Stimulated activated CD4-positive, alpha-beta T cell treated with anti-CD3 and anti-CD28 coated beads, Interleukin-12 subunit alpha, Interleukin-12 subunit beta, amount 100 ng/mL, for 48 hours (primary cell): ENCODE measurements at places on chromosomes 5 and 9.

GRCh38 chr9:121201045-121201737 lies 478 bp downstream of the RAB14 start:
- DNase-seq, result peak; percentile 21

DNA sequence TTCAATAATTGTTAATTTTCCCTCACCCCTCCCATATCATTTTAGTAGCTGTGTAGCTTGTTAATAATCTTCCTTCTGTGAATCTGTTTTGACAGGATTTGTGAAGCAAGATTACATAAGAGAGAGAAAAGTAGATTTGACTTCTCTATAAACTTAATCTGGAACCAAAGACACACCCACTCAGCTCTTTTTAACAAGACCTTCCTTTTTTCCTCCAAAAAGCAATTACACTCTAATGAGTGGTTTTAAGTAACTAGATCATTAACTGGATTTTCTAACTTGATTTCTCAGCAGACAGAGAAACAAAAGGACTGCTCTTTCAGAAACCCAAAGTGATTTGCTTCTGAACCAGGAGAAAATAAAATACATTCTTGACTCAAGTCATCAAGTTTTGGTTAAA lies 21.9 kb downstream of the RFK start:
- DNase-seq, result no peak

DNA sequence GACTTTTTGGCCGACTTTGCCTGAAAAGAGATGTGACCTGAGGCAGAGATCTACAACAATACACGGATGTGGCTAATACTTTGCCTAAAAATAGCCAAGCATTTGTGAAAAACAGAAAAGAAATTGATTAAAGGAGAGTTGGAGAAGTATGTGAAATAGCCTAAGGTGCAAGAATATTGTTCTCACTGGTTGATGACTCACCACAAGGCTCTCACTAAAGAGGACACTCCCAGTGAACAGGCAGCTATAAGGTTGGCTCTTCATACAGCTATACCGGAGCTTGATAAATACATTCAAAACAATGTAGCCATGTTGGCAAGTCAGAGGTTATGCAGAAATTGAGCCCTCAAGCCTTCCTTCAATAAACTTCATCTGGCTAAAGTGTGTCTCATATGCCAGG lies 317.2 kb upstream of the GRAMD2B start:
- DNase-seq, result no peak

- no peak for DNase-seq
Observed at GRCh38 chr5:131460867-131461572, 174.0 kb downstream of the RAPGEF6 start.

DNA sequence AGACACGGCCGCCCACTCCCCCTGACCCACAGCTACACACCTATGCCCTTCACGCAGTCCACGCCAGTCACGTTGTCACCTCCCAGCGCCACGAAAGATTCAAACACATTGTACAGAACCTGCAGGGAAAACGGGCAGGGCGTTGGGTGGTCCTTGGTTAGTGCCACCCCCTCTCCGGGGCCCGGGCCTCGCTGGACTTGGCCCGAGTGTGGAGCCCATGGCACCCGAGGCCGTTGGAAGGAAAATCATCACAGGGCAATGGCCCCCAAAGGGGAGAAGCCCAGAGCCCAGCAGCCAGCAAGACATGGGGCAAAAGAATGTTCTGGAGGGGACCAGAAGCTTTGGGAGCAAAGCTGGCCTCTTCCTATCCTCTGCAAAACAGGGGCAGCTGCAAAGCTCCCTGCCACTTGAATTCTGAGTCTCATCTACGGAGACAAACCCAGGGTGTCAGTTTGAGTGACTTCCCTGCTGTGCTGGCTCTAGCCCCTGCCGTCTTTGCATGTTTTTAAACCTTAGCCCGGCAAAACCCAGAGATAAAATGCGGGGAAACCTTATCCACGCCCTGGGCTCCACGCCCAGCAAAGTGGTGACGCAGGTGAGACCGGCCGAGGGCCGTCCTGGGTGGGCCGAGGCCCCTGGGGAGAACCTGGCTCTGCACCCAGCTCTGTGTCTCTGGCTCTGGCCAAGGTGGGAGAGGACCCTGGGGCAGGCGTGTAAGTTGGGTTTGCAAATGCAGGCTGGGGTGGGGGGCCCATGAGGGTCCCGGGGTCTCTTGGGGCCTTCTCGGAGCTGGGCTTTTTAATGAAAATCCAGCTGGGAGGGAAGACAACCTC lies 38.9 kb downstream of the SLC9A3 start:
- DNase-seq, result no peak

DNA sequence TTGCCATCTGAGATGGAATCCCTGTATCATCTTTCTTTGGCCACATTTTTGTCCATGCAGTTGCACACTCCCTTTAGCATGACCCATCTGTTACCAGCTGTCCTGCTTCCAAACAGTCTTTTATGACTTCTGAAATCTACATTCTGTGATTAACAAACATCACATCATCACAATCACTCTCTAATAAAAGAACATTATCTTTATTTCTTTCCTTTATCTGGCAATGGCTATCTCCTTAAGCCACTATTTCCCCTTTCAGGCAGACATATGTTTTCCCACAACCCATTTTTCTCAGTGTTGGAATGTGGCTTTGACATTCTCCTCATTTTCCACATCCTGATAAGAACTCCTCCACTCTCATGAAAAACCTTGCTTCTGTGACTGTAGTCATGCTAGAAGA lies 141.0 kb downstream of the ST8SIA4 start:
- no peak for DNase-seq

DNA sequence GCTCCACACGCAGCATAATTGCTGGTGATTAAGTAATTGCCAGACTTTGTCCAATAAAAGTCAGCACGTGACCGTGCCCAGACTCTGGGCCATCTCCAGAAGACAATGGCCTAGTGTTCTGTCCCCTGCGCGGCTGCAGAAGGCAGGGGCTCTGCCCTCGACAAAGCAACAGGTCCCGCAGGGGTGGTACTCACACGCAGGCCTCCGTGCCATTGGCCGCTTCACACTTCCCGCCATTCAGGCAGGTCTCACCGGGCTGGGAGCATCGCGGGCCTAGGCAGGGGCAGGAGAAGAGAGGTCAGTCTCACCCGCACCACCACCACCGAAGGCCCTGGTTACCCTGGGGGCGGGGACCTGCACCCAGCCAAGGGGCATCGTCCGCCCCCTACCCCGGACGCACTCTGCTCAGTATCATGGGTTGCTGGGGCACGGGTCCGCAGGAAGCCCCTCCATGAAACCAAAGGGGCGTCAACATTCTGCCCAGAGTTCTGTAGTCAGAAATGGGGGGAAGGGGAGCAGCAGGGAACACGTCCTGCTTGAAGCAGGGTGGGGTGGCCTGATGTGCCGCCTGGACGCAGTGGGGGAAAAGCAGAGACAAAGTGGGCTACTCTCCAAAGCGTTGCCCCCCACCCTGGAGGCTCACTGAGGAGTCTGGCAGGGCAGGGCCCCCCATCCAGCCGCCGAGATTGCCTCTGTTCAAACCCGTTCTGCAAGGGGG lies 1.9 kb downstream of the NOTCH1 start:
- no peak for DNase-seq

- DNase-seq, result no peak
Observed at GRCh38 chr5:180323941-180324600, 29.1 kb downstream of the GFPT2 start.

DNA sequence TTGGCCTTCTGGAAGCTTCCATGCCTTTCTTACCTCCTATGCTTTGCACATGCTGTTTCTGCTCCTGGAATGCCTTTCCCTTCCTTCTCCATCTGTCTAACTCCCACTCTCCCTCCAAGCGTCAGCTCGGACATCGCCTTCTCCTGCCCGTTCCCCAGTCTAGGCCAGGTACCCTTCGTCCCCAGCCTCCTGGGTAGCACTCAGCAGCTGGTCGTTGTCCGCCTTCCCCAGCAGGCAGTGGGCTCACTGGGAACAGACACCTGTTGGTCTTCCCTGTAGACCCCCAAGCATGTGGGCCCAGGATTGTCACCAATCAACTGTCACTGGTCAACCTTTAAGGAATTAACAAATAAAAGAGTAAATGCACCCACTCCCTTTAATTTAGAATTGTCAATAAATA lies 202.2 kb downstream of the RGS3 start:
- no peak for DNase-seq

DNA sequence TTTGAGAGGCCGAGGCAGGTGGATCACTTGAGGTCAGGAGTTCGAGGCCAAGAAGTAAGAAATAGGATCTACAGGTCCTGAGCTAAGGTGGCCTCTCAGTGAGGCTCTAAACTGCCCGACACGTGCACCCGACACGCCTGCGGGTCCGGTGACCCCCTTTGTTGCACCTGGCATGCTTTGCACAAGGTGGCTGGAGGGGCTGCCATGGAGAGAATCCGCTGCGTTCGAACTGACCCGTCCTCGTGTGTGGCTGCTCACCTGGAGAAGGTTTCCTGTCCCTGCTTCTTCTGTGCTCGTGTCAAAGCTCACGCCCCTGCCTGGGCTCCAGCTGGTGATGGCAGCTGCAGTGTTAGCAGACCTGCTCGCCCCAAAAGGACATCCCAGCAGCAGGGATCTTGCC lies 5.7 kb upstream of the OLFM1 start:
- no peak for DNase-seq

- DNase-seq, result no peak
Observed at GRCh38 chr5:26802944-26803343, 235.4 kb downstream of the CDH9 start.

DNA sequence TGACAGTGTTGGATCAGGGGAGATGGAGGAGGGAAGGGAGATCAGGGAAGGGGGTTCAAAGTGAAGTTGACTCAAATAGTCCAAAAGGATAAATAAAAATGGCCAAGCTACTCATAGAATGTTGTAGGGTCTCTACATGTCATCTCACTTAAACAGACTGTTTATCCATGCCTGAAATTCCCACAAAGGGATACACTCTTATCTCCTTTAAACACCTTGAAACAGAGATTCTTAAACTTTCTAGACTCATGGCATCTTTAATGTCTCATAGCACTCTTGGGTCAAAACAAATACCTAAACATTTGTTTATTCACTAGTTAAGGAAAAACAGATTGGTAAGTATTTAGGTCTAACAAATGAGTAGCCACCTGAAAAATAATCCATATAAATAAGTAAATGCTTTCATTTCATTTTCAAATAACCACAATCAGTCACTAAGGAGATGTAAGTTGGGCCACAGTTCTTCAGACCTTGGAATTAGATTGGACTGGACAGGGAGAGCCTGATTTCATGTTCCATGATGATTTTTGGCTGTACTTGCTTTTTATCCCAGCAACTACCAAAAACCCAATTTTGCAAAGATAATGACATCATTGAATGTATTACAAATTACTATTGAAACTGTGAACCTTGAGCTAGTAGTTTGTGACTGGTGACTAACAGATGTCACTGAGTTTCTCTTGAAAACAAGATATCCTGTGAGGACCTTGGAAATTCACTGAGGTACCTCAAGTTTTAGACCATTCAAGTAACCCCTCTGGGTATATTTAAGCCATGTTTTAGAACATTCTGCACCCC lies 62.5 kb upstream of the ISOC1 start:
- no peak for DNase-seq

DNA sequence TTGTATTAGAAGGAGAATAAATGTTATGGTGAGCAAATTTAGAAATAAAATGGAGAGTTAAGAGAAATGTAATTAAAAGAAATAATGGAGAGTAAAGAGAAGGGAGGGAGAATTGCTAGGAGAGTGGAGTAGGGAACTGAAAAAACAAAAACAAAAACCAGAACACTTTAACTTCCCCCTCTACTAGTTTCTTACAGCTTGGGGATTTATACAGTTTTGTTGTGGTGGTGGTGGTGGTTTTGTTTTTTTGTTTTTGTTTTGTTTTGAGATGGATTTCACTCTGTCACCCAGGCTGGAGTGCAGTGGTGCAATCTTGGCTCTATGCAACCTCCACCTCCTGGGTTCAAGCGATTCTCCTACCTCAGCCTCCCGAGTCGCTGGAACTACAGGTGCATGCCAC lies 322.4 kb downstream of the TMEM167A start:
- DNase-seq, result no peak

DNA sequence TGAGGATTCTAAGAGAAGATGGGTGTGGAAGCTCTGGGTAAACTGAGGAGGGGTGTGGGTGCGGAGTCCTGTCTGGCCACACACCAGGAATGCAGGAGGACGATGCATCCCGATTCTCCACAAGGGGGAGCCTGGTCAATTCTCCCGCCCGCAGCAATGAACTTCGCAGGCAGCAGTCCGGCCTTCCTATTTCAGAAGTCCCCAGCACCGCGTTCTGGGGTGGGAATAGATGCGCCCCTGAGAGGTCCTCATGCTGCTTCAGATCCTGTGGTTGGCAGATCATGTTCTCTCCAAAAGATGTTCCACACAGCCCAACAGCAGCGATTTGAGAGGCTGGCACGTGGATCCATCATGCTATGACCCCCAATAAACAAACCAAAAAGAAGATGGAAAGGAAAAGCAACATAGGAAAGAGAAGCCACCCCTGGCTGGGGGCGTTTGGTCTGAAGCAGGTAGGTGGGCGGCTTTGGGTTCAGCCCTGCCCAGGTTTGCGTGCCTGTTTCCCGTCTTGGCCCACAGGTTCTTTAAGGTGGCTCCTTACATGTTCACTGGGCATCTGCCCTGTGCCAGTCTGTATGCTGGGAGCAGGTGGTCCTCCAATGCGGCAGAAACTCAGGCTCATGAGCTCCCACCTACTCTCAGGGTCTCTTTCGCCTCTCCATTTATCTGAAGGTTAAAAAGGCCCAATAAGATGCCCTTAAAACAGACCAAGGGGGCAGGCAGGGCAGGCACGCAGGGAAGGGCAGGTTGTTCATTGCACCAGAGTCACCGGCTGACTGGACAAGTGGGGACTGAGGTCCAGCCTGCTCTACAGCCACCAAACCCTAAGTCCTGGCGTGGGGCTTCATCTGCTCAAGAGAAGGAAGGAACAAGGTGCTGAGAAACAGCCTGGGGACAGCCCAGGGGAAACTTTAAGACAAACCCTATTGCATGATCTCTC lies 171.6 kb downstream of the PAX5 start:
- DNase-seq, result no peak

- no peak for DNase-seq
Observed at GRCh38 chr9:97766610-97767009, 69.5 kb upstream of the XPA start.

- DNase-seq, result no peak
Observed at GRCh38 chr5:9187614-9188013, 358.3 kb downstream of the SEMA5A start.

- no peak for DNase-seq
Observed at GRCh38 chr5:150320044-150320613, 17.4 kb upstream of the ARSI start.

GRCh38 chr5:131268758-131269370 lies 5.0 kb downstream of the CDC42SE2 start:
- DNase-seq, result no peak

DNA sequence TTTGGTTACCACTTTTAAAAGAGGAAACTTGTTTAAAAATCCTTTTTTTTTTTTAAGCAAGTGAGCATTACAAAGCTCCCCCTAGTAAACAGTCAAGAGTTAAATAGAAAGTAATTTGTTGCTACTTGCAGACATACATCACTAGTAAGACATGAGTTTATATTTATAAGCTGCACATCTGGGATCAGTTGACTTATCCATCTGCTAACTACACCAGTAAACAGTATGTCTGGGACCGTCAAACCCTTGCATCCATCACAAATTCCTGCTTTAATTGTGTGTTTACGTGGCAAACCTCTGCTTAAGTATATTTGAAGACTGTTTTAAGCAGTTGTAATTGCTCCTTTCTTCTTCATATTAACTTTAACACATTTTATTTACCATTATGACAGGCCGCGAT lies 146.8 kb downstream of the EBF1 start:
- no peak for DNase-seq

GRCh38 chr9:72509053-72509452 lies 12.4 kb upstream of the TMC1 start:
- no peak for DNase-seq
